ENCODE measurements at places on chromosomes 2 and 18.
A peak's percentile ranks its signal among the peaks of the same experiment; 100 is the strongest.

GRCh38 chr2:53114582-53114981 is 653.0 kb upstream of the CHAC2 start:
- no peak for DNase-seq

DNA sequence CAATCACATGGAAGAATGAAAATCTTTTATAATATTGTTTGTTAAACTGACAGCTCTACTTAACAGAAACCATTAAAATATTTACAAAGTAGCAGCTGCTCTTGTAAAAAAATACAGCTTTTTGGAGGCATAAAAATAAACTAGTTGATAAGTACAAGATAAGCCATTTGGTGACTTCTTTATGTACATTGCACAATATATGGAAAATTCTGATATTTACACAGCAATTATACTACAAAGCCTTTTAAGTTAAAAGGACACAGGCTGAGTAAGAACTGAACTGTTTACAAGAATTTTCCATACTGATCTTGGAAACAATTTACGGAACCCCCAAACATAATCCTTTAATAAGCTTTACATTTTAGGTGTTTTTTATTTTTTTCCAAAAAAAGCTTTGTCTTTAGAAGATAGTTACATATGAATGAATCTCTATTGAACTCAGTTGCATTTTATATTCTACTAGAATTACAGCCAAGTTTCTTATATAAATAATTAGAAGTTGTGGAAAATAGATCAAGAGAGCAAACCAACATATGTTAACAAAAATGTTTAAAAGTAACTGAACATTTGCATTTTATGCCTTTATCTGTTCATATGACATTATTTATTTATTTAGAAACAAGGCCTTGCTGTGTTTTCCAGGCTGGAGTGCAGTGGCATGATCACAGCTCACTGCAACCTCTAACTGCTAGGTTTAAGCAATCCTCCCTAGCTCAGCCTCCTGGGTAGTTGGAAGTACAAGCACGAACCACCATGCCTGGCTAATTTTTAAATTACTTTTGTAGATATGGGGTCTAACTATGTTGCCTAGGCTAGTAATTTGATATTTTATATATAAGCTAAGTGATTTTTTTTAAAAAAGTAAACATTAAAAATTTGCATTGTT is 142.5 kb downstream of the OTX1 start:
- DNase-seq: no peak

GRCh38 chr2:46977280-46977665 is 61.7 kb upstream of the MCFD2 start:
- no peak for DNase-seq

- DNase-seq: no peak
These were observed 144.5 kb downstream of the BCL11A start for GRCh38 chr2:60408811-60409530.

DNA sequence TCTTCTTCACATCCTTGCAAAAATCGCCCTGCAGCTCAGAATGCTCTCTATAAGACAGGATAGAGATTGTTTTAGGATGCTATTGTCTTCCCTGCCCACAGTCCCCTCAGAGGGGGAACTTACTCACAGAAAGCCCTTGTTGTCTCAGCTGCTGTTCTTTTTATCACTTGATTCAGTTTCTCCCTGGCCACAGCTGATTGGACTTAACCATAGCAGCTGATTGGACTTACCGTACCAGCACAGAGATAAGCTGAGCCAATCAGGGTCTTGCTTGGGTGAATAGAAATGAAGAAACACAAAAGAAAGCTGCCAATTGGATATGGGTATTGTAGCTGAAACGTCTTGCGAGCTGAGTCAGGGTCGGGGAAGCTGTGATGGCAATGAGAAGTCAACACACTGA is 194.2 kb upstream of the MEX3C start:
- DNase-seq: no peak

DNA sequence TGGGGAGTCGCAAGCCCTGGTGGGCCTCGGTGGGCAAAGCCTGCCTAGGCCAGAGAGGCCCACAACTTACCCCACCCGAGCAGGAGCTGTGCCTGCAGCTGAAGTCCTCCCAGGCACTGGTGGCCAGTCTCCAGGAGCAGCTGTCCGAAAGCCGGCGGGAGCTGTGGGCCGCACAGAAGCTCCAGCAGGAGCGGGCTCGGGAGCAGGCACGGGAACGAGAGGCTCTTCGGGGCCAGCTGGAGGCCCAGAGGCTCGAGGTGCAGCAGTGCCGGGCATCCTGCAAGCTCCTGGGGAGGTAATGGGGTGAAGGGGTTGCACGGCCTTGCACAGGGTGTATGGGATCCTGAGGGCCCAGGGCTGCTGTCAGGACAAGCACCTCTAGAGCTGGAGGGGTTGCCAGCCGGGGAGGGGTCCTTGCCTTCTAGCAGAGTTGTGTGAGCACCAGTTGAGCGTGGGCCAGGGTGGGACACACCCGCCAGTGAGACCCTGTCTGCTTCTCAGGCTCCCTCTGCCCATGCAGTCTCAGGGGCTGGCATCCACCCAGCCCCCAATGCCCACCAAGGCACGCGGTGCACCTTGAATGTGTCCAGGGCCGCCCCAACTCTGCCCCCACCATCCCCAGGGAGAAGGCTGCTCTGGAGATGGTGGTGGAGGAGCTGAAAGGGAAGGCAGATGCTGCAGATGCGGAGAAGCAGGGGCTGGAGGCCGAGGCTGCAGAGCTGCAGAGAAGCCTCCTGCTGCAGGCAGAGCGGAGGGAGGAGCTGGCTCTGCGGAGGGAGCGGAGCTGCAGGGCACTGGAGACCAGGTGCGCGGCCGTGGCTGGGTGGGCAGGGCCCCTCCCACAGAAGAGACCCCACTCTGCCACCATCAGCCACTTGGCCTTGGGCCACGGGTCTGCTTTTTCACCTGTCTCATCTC is 27.2 kb downstream of the CROCC2 start:
- peak; percentile 34 for DNase-seq

DNA sequence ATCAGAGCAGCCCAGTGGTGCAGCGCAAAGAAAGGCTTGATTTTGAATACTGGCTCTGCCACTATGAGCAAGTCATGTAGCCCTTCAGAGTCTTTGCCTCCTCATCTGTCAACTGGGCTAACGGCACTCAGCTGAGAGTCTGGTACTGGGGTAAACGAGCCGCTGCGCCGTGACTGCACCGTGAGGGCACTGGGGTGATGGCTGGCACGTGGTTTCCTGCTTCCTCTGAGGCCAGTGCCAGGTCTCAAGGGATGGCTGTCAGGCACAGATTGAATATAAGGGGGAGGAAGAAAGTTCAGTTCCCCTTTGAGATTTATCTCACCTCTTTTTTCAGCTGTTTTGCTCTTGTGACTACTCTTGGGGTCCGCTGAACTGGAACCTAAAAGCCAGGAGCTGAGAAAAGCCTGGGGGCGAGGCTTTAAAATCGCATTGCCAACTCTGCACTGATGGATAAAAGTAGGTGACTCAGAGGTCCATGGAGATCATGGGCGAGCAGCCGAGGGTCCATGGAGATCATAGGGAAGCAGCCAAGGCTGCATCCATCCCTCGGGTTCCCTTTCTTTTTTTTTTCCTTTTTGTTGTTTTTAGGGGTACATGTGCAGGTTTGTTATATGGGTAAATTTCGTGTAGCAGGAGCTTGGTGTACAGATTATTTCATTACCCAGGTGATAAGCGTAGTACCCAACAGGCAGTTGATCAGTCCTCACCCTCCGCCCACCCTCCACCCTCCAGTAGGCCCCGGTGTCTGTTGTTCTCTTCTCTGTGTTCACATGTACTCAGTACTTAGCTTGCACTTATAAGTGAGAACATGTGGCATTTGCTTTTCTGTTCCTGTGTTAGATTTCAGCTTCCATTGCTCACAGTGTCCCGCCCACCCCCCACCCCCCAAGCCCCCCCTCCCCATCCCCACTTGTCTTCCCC is 114.3 kb downstream of the SPP2 start:
- DNase-seq: peak; percentile 81

GRCh38 chr18:34219651-34220050 is 5.1 kb downstream of the NOL4 start:
- DNase-seq: no peak

GRCh38 chr2:195450552-195451113 is 206.4 kb upstream of the SLC39A10 start:
- DNase-seq: no peak

- no peak for DNase-seq
These were observed 117.3 kb downstream of the CTIF start for GRCh38 chr18:48656176-48656575.

GRCh38 chr2:231138699-231139098 is 13.9 kb upstream of the HTR2B start:
- no peak for DNase-seq

- no peak for DNase-seq
These were observed 10.7 kb upstream of the PAPOLG start for GRCh38 chr2:60745330-60745729.

DNA sequence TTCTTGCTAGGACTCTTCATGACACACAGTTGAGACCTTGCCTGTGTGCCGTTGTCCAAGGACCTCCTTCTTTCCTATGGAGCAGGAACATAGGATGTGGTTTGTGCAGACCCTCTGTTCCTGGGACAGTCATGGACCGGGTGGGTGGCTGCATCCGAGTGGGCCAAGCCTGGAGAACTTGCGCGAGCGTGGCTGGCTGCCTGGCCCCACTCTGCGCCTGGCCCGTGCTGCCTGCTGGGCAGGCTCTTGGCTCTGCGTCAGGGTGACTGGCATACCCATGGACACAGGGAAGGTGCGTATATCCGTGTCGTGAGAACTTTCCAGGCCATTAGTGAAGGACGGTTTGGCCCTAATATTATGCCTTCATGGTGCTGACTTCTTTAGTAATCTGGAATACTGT is 68.2 kb downstream of the DCDC2C start:
- DNase-seq: no peak

GRCh38 chr18:37258819-37259218 is 306.8 kb downstream of the CELF4 start:
- no peak for DNase-seq

- no peak for DNase-seq
These were observed 31.9 kb upstream of the RPIA start for GRCh38 chr2:88659538-88659915.

GRCh38 chr2:23587341-23587880 is 202.4 kb downstream of the KLHL29 start:
- DNase-seq: no peak

DNA sequence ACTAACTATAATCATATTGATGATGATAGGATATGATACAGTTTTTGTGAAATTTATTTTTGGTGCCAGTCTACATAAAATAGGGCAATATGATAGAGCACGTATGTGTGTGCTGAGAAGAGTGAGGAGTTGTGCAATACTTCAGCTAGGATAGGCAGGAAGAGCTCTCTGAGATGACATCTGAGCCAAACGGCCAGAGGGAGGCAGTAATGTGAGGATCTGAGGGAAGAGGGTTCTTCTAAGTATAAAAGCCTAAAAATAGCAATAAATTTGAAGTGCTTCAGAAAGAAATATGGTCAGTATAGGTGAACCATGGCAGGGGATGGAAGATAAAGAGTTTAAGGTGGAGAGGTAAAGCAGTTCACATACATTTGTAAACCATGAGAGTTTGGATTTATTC is 102.5 kb downstream of the OLA1 start:
- no peak for DNase-seq

DNA sequence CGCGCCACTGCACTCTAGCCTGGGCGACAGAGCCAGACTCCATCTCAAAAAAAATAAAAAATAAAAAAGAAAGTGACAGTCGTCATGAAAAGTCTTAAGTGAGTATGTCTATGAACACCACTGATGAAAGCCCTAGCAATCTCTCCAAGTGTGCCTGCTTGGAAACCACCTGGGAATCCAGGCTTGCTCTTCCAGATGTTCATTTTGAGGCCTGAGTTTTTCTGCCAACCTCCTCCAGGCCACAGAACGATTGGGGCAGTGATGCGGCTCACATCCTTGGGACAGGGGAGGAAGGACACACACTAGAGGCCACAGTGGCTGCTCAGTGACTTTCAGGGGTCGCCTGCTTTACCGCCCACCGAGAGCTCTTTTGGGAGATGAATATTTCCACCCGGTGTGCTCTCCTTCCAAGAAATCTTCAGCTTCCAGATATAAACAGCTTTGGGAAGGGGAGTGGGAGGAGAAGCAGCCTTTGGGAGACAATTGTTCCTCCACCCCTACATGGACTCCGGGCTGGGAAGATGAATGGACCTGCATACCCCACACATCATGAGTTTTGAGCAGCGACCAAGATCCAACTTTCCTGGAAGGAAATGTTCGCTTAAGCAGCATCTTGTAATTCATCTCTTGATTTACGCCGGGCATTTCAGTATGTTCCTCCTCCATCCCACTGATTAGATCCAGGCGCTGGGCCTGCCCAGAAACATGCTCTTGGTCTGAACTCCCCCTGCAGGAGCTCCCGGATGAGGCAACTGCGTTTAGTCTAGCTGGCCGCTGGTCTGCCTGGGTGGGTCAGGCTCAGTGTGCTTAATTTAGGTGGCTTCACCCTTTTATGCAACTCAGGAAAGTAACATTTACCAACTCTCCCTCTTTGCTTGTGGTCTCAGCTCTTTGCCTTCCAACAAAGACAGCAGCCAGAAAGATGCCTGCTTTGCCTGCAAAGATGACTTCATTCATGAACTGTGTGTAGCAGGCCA is 6.2 kb upstream of the ARMC9 start:
- no peak for DNase-seq

DNA sequence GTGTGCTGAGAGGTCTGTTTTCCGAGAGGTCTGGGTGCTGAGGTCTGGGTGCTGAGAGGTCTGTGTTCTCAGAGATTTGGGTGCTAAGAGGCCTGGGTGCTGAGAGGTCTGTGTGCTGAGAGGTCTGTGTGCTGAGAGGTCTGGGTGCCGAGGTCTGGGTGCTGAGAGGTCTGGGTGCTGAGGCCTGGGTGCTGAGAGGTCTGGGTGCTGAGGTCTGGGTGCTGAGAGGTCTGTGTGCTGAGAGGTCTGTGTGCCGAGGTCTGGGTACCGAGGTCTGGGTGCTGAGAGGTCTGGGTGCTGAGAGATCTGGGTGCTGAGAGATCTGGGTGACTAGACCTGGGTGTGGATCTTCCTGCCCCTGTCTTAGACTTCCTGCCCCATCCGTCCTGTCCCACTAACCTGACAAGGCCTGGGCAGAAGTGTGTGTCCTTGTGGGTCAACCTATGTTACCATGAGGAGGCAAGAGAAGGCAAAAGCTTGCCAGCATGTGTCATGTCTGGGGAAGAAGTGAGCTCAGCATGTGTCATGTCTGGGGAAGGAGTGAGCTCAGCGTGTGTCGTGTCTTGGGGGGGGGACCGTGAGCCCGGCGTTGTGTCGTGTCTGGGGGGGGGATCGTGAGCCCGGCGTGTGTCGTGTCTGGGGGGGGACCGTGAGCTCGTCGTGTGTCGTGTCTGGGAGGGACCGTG is 69.3 kb downstream of the KCNG2 start:
- DNase-seq: no peak

- no peak for DNase-seq
These were observed at the start of gene SLC4A3 for GRCh38 chr2:219627103-219628100. TSS of gene SLC4A3 (plus strand) at chr2:219627630. CDS start at chr2:219627993, 363 bp downstream.

- DNase-seq: no peak
These were observed 62.6 kb upstream of the ST6GAL2 start for GRCh38 chr2:106948540-106948939.

- no peak for DNase-seq
These were observed 706.8 kb downstream of the SLC4A3 start for GRCh38 chr2:220334210-220334609.

GRCh38 chr2:70891572-70892357 is 43.9 kb upstream of the ATP6V1B1 start:
- DNase-seq: no peak

- no peak for DNase-seq
These were observed 118.9 kb upstream of the ARL5A start for GRCh38 chr2:151946899-151947812.
